ENCODE measurements at places on chromosomes 13 and 19.

DNA sequence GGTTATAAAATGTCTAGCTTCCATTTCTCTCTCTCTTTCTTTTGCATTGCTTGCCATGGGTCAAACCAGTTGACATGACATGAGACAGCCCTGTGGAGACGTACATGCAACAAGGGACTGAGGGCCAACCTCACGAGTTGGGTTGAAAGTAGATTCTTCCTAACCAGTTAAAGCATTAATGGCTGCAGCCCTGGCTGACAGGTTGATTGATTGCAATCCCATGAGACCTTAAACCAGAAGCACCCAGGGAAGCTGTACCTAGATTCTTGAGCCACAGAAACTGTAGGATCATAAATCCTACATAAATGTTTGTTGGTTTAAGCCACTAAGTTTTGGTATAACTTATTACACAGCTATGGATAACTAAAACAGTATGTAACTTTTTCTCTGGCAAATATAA, 373.8 kb downstream of the DACH1 start:
- DNase-seq, result no peak

GRCh38 chr13:72864142-72865011, 82.4 kb downstream of the PIBF1 start:
- no peak for DNase-seq

- DNase-seq, result no peak
Measured at GRCh38 chr13:71577127-71577526, 289.9 kb downstream of the DACH1 start.

- no peak for DNase-seq
Measured at GRCh38 chr13:36475468-36475867, 43.2 kb downstream of the CCNA1 start.

DNA sequence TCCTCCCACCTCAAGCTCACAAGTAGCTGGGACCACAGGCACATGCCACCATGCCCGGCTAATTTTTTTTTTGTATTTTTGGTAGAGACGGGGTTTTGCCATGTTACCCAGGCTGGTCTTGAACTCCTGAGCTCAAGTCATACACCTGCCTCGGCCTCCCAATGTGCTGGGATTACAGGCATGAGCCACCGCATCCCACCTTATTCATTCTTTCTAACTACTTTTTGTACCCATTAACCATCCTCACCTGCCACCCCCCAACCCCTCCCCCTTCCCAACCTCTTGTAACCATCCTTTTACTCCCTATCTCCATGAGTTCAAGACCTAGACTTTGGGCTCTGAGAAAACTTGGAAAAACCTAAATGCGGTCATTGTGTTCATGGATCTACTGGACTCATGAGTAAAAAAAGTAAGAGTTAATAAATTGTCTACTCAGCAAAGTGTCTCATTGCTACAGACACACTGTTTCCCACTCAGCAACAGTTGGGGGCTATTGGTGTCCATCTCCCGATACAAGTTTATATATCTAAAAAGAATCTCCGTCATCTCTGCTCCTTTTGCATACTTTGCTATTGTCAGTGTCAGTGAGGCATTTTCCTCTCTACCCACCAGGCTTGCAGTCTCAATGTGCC, 44.1 kb upstream of the MEDAG start:
- no peak for DNase-seq

- no peak for DNase-seq
Measured at GRCh38 chr19:28686756-28687155, 526.2 kb downstream of the UQCRFS1 start.

Data from stimulated activated CD8-positive, alpha-beta memory T cell treated with anti-CD3 and anti-CD28 coated beads, Interleukin-15, amount 100 ng/mL, for 24 hours (primary cell).